ENCODE measurements at places on chromosomes 6 and 20.

- DNase-seq = peak; percentile 48
These were observed 65.7 kb upstream of the TOP1 start for GRCh38 chr20:40962733-40963504.

DNA sequence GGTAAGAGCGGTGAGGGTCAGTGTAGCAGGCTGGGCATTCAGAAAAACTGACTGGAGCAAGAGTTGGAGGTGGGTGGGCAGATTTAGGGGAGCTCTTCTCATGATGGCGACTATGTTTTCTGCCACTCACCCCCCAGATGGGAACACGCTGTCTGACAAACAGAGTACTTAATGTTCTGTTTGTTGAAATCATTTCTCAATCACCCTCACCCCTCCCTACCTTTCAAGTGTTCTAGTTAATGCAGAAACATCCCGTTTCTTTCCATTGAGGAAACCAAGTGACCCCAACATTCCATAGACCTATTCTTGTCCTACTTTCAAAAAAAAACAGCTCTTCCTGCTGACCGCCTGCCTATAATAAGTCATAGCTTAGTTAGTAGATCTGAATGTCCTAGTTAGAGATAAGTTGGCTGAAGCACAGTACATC lies 132.5 kb upstream of the NEDD9 start:
- no peak for DNase-seq

DNA sequence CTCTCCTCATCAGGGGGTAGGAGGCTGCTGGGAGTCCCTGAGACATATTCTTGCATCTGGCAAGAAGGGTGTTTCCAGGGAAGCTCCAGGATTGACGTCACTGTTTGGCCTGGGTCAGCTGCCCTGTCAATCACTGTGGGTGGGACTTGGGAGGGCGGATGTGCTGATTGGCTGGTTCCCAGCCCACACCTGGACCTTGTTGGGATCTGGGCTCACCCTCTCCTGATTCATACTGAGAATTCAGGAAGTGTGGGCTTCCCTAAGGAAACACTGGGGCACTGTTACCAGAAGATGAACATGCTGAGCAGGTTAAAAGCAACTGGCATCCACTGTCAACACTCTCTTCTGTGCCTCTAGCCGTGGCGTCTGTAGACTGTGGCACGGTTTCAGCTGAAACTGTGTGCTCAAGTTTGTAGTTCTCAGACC lies 36.5 kb downstream of the CDH26 start:
- no peak for DNase-seq

GRCh38 chr6:170050591-170051041 lies 240.3 kb downstream of the DLL1 start:
- DNase-seq = no peak

DNA sequence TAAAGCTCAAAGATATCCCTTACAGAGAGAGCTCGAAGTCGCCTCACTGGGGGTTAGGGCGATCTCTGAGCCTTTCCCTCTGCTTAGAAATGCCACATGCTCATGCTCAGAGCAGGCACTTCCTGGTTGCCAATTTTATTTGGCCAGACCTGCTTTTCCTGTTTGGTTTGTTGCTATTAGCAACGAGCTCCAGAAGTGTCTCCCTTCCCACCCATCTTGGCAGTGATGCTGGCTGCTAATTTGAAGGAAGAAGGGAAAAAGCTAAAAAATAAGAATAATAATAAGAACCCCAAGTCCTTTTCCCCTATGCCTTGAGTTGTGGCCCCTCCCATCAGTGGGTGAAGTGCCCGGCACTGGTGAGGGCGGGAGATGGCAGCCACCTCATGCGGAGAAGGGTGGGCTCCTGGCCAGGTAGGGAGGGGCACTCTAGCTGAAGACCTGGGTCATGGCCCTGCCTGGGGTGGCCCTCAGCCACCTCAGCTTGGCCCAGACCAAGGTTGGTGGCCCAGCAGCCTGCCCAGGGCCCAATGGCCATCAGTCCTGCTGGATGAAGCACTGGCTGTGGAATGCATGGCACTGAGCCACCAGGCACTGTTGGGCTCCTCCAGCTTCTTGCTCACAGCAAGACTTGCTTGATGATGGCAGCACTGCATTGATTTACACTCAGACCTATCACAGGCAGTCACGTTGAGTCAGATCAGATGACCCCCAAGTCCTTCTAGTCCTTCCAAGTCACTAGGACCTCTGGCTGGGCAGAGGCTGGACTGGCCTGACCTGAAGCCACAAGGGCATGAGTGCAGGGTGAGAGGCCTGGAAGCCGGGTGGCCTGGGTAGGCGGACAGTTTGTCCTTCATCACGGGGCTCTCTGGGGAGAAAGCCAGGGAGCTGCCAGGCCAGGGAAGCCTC lies 79.0 kb downstream of the SYNJ2 start:
- no peak for DNase-seq

DNA sequence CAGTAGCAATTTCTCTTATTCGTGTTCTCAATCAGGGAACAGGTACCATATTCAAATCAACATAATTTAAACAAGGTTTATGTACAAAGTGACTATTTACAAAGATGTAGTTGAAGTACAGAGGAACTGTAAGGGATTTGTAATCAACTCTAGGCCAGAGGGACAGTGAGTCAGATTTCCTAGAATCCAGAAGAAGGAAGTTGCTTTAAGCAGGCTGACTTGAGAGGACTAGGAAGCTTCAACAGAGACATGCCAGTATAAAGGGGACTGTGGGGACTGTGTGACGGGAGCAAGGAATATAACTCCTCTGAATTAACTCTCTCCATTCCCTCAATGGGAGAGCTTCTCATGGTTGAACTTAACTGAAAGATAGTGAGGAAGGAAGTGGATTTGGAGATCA lies 427.4 kb upstream of the JAG1 start:
- no peak for DNase-seq

DNA sequence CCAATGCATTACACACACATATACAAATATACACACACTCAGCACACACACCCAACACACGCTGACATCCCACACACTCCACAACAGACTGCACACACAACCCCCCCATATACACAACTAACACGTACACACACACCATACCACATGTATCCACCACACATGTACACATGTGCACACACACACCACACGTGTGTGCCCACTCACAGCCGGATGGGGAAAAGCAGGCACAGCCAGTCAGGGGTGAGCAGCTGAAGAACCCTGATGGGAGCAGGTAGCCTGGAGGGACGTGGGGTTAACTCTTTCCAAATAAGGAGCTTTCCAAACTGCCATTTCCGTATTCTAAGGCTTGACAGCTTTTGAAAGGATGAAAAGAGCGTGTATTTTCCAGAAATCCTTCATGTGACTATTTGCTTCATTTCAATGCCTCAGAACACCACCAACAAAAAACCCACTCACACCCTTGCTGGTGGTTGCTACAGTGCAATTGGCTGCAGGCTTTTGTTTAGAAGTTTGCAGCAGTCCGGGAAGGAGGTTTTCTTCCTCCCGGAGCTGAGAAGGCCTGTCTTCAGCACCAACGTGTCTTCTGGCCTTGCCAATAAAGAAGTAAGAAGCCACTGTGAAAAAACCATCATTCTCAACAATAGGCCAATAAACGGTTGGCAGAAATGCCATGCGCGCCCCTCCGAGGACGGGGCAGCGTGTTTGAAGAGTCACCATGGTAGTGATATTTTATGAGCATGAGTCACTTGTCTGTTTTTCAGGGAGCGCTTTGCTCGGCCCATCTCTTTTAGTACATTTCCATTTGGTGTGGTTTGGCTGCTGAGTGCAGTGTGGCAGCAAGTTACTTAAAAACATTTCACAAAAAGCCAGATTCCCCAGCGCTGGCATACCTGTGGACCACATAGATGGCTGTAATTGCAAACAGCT lies 131.3 kb upstream of the GMDS start:
- no peak for DNase-seq

- DNase-seq = no peak
These were observed 4.5 kb upstream of the TREM2 start for GRCh38 chr6:41167173-41167963.

DNA sequence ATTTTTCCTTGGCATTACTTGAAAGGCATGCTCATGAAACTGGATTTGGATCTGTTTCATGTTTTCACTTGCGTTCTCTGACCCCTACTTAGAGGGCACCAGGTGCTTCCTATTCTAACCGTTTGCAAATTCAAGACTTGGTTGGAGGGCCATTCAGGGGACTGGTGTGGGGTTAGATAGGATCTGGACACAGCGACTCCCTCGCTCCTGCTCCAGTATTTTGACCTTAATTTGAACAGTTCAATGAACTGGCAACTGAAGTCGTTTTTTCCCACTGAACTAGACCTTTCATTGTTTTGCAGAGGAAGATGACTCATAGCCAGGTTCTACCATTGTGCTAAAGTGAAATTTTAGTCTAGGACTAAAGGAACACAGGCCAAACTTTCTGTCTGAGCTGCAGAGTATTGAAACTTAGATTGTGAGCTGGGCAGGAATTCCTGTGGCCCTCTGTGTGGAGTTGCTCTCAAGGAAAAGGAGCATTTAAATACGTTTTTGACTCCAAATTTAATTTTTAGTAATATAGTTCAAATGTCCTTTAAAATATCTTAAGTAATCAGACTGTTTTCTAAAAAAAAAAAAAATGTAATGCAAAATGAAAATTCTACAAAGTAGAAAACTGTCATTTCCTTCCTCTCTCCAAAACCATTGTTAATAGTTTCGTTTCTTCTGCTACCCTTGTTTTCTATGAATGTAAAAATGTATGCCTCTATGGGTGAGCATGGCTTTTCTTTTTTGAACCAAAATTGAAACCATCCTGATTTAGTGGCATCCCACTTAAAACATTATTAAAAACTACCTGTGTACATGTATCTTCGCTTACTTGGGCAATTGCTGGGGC lies 64.8 kb downstream of the UTRN start:
- DNase-seq = no peak

GRCh38 chr20:57475388-57476083 lies 49.4 kb downstream of the CTCFL start:
- no peak for DNase-seq

- no peak for DNase-seq
These were observed 31.8 kb upstream of the RSPO4 start for GRCh38 chr20:1033751-1034414.

GRCh38 chr20:50251992-50252511 lies 61.4 kb downstream of the CEBPB start:
- no peak for DNase-seq

DNA sequence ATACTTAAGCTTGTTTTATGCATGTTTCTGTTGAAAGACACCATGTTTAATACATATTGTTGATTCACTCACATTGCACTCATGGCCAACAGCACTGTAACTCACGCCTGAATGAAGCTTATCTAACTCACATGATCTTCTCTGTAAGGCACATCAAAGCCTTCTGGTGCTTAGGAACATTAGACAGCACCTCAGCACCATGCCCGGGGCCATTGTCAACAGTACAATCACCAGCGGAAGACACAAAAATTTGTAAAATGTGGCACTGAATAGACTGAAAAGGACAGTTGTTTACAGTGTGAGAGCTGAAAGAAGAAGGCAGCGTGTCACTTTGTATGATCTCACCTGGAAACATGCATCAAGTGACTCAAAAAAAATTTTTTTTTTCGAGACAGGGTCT lies 8.9 kb upstream of the TCF15 start:
- DNase-seq = no peak

- DNase-seq = no peak
These were observed 60.2 kb downstream of the CHMP4B start for GRCh38 chr20:33871362-33871761.

GRCh38 chr6:112027942-112028674 lies 25.8 kb upstream of the CCN6 start:
- DNase-seq = no peak

DNA sequence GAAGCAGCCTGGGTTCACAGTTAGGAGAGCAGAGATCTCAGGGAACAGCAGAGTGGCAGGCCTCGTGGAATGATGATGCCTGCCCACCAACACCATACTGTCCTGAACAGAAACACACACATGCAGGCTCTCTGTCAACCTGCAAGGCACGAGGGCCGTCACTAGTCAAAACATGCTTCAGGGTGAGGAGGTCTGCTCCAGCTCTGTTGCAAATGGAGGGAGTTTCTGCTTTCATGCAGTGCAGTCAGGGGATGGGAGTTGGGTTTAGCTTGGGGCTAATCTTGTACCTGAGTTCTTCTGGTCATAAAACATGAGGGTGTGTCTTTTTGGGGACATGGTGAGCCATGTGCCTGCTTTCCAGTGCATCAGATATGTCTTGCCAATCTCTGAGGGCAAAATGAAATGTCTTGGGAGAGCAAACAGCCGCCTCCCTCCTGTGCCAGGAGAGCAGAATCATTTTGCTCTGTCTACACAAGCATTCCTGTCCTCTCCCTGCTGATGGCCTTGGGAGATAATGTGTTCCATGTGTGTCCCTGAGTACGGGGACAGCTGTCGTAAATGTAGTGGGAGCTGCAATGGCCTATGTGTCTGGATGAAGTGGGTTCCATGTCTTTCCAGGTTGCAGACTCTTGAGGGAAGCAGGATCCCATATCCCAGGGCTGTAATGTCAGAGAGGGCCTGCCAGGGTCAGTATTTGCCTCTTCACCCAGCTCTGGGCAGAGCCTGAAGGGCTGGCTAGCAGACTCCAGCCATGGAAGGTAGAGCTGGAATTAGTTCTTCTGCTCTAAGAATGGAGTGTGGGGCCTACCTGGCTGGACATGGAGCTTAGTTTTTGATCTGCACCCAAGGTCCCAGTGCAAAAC lies 40.6 kb downstream of the MAFB start:
- DNase-seq = no peak

DNA sequence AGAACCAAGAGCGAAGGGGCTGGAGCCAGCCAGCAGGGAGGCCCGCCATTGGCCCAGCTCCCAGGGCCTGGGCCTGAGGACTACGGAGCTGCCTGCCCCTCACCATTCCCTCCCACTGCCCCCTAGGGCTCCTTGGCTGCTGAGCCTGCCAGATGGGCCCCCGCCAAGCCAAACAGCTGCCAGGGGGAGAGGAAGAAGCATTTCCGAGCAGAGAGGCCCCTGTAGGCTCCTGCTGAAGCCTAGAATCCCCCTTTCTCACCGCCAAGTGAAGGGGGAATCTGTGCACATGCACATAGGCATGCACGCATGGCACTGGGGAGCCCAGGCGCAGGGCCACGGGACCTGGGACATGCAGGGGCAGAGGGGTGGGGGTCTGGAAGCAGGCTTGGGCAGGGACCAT lies 28.5 kb upstream of the MRPS18A start:
- DNase-seq = no peak

DNA sequence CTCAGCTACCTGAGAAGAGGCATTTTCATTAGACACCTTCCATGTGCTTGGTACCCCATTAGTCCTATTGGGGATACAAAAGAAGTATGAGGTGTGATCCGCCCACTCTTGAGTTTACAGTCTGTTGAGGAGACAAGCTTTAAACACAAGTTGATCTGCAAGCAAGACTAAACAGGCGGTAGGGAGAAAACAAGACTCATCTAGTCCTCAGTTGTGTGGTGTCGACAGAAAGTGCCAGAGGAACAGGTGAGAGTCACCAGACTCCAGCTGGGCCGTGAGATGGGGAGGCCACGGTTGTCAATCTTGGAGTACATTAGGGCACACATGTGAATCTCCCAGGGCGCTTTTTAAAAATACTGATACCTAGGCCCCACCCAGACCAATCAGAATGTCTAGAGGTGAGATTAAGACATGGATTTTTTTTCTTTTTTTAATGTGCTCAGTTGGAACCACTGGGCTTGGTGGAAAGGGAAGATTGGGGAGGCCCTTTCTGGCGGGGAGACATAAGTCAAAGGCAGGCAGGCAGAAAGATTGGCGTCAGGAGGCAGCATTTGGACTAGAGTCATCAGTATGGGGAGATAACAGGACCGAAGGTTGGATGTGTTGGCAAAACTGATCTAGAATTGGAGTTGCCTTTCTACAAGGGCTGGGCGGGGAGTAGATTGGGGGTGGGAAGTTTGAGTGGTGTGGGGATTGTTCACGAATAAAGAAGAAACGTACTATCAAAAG lies 10.4 kb downstream of the E2F3 start:
- no peak for DNase-seq

Data from stimulated activated CD4-positive, alpha-beta T cell treated with anti-CD3 and anti-CD28 coated beads, Interleukin-15, amount 100 ng/mL, for 1 hour (primary cell).